ENCODE measurements at places on chromosomes 5 and 9.

- DNase-seq: no peak
These were observed 26.0 kb downstream of the ELL2 start for GRCh38 chr5:95935553-95936100.

- DNase-seq: no peak
These were observed 279.1 kb downstream of the MCTP1 start for GRCh38 chr5:95005811-95006210.

- DNase-seq: no peak
These were observed 78.8 kb downstream of the GIN1 start for GRCh38 chr5:103041071-103041676.

DNA sequence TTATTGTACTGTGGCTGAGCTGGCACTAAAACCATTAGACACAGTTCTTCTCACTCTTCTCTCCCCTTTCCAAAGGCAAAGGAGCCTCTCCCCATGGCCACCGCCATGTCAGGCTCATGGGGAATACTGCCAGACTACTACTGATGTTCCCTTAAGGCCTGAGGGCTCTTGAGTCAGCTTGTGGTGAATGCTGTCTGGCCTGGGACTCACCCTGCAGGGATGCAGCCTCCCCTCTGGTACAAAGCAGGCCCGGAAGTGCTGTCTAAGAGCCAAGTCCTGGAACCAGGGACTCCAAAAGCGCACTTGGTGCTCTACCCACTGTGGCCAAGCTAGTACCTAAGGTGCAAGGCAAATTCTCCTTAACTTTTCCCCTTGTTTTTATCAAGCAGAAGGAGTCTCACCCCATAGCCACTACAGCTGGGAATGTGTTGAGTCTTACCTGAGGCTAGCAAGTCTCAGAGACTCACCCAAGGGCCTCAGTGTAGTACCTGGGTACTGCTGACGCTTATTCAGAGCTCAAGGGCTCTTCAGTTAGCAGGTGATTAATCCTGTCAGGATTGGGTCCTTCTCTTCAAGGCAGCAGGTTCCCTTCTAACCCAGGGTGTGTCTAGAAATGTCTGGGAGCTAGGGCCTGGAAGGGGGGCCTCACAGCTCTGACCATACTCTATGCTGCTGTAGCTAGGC is 33.2 kb upstream of the C5orf46 start:
- DNase-seq: no peak

DNA sequence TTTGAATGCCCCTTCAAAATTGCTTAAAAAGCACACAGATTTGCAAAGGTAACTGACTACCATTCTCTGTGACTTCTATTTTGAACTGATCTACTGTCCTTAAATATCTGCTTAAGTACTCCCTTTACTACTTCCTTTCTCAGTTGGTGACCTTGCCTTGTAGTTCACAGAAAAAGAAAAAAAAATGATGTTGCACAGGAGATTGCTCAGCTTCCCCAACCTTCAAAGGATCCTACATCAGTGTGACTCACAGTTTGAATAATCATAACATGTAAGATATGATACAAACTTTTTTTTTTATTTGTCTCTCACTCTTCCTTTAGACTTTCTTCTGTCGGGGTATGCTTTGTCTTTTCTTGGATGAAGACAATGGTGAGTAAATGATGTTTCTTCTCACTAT is 1029.6 kb downstream of the CDH12 start:
- no peak for DNase-seq
